ENCODE measurements at places on chromosomes 3 and 15. TPM values are rescaled to one million over a fixed set of nuclear protein-coding genes. Genes with fewer than 3 reads are reported as not detected.
A peak's percentile ranks its signal among the peaks of the same experiment; 100 is the strongest.

The TLR9 gene
- total RNA-seq, result not detected

The IGSF11 gene
- total RNA-seq, result not detected

The LINGO1 gene
- 93.7 TPM for total RNA-seq

The SLC24A5 gene
- total RNA-seq, result not detected

DNA sequence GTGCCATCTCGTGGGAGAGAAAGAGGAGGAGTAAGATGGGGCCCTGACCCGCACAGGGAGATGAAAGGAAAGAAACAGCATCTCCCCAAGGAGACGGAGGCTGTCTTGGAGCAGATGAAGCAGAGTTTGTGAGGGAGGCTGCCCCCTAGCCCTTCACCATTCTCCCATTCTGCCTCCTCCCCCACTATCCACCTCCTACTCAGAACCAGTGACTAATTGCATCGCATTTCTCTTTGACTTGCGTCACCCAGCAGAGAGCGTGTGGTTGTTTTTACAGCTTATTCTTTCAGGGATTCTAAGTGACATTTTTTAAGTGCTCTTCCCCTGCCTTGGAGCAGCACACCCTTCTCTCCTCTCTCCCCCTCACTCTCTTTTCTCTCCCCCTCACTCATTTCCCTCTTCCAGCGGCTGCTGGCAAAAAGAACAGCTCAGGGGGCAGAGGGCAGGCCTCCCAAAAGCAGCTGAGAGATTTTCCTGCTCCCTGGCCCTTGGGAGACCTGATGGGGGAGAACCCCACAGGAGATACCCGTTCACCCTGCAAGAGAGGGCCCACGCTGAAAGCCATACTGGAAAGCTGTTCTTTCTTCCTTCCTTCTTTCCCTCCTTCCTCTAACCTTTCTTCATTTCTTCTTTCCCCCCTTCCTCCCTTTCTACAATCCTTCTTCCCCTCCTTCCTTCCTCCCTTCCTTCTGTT, 91.8 kb downstream of the MRPL46 start:
- DNase-seq, result no peak

- DNase-seq, result peak; percentile 37
These were observed 1.4 kb upstream of the HCN4 start for GRCh38 chr15:73370151-73370550.

DNA sequence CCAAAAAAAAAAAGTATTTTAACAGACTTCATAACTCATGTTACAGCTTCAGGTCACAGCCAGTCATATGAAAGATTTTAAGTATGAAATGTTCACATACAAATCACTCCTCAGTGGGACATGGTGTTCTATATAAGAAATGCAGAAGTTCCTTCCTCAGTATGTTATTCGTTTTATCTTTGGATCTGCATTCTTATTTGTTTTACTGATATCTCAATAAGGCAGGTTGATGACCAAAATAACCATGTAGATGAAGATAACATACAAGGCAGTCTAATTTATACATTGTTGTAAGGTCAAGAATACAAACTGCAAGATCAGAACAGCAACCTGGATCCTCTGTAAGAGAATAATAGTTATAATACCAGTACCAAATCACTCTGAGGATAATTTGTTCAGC, 75.6 kb downstream of the CHAC1 start:
- no peak for DNase-seq

DNA sequence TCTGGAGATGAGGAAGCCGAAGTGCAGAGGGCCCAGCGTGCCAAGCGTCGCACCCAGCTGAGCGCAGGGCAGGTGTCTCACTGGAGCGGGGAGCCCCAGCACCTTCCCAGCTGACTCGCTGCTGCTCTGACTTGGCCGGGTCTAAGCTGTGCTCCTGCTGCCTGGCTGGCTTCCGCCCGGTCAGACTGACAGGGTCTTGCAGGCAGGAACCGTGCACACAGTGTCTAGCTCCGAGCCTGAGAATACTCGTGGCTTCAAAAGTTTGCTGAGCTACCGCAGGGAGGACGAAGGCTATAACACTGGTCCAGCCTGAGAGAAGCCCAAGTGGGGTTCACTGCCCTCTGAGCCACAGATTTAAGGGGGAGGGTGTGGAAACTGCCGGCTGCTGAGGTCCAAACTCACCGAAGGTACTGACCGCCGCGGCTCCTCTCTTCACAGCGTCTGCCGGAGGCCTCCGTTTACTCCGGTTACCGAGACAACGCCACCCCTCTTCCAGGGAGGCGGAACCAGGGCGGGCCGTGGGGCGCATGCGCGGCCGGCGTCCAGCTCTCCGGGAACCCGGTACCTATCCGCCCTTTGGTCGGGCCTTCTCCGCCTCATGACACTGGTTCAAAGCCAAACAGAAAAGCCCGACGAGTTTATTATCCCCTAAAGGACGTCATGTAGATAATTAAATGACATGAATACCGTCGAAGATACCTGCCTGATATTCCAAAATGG, at the start of gene CFAP44:
CFAP44 (minus strand) TSS at position 443 of the 720 bp plus-strand sequence. CDS start 7,829 bp downstream, outside the sequence.
- DNase-seq, result no peak

DNA sequence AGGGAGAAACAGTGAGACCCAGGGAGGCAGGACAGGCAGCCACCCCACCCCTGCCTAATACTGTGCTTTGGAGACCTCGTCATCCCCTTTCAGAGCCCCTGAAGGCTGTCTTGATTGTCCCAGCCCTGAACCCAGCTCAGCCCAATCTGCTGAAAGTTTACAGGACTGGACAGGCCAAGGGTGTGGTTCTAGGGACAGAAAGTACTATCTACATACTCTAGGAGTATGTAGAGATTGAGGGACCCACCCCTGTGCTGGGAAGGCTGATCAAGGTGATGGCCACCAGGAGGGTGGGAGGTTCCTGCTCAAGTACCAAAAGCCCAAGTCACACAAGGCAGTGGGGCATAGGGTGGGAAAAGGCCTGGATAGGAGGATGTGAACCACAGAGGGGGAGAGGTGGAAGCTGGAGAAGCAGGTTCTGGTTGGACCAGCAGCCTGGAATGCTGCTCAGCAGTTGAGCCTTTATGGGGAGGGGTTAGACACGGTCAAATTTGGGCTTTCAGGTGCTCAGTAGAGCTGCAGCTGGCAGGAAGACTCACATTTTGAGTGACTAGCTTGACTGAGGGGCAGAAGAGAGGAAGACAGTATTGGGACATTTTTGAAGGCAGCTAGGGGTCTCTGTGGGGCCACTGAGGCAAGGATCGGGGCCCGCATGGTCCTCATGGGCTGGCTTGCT, 6.7 kb downstream of the NBEAL2 start:
- no peak for DNase-seq

DNA sequence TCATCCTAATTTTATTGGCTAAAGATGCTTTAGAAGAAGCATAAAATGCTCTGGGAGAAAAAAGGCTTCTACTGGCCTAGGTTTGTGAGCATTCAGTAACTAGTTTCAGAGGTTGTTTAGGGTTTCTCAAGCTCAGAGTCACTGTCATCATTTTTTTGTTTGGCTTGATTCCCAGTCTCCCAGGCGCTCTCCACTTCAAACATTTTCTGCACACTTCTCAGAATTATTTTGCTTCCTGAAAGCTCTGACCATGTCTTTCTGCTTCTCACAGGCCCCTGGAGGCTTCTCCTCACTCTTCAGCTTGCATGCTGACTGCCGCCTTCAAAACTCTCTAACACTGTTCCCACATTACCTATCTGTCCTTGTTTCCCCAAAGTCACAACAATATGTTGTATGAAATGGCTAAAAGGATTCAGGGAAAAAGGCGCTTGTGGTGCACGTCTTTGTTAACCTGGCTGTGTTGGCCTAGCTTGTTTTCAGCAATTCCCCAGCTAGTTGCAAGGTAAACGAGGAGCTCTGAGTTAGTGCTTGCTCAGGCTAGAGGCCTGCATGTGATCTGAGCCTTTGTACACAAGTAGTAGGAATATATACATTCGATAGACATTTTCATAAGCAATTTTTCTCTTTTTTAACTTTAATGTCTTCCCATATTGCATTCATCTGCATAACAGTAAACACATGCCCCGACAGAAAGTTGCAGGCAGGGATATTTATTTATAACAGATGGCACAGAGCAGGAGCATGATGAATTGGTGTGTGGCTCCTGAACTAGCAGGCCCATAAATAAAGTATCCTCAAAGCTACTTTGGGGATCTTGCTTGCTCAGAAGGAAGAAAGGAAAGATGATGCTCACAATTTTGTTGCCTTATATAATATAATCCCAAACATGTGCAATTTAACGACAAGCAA, 129.2 kb upstream of the DPH6 start:
- peak; percentile 69 for DNase-seq
